Hematopoietic multipotent progenitor cell treated with erythropoietin and hydrocortisone succinate and interleukin-3 and kit ligand, for 8 days (in vitro differentiated cells): ENCODE measurements at places on chromosomes 12 and 14.

DNA sequence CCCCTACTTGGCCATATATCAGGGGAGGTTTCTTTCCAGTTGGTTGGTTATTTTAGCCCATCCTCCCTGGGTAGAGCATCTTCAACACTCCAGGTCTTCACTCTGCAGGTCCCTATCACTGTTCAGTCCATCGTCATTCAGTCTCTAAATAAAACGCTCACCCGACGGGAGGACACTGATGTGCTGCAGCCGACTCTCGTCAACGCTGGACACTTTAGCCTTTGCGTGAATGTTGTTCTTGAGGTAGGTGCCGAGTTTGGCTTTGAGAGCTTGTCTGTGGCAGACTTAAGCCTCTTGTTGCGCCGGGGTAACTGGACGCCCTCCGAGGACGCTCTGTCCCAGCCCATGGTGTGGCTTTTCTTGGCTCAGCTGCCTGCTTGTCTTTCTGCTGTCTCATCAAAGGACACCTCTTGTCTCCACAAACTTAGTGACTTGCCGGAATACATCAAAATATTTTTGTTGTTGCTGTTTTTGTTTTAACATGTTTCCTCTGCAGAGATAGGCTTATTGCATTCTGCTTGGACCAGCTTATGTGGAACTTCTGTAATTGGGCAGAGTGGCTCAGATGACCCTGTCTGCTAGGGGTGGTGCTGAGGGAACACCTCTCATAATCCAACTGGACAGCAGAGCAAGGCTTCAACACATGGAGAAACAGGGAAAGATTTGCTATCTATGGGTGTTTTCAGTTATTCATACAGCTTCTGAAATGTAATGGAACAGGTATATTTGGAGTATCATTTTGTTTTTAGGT lies 26.5 kb downstream of the TCTN1 start:
- DNase-seq: no peak

DNA sequence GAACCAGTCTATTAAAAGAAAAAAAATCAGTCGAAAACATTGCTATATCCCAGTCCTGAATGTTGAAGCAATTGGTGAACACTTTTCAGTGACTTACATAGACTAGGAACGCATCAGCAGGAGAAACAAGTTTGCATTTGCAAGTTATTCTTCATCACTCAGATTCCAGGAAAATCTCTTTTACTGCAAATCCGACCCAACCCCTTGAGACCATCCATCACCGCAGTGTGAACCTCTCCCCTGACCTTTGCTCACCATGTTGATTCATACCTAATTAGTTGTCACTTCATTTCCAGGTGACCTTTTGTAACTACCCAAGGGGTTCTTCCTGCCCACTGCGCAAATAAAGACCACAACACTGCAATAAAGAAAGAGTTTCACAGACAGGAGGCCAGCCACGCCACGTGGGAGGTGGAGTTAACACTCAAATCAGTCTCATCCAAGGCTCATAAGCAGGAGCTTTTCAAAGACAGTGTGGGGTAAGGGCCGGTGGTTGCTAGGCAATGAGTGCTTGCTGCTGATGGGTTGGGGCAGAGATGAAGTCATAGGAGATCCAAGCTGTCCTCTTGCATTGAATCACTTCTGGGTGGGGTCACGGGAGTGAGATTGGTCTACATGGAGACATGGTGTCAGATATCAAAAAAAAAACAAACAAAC lies 241.3 kb upstream of the TMEM132C start:
- no peak for DNase-seq

GRCh38 chr14:22545842-22546721 lies 42.9 kb downstream of the DAD1 start:
- DNase-seq: no peak

GRCh38 chr12:42364692-42365091 lies 38.7 kb downstream of the PPHLN1 start:
- DNase-seq: no peak

DNA sequence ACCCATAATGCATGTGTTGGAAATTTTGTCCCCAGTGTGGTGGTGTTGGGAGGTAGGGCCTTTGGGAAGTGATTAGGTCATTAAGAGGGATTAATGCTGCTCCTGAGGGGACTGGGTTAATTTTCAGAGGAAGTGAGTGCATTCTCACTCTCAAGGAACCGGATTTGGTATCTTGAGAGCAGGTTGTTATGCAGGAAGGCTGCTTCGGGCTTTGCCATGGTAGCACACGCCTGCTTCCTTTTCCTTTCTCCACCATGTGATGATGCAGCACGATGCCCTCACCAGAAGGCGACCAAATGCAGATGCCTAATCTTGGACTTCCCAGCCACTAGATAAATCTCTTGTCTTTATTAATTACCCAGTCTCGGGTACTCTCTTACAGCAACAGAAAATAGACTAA lies 257.1 kb downstream of the SSPN start:
- peak; percentile 17 for DNase-seq

GRCh38 chr12:14402697-14403096 lies 37.2 kb downstream of the ATF7IP start:
- no peak for DNase-seq
